Activated CD8-positive, alpha-beta memory T cell treated with anti-CD3 and anti-CD28 coated beads, Interleukin-2, amount 50 U/mL, for 4 hours (primary cell): ENCODE measurements at places on chromosomes 3 and 15.

DNA sequence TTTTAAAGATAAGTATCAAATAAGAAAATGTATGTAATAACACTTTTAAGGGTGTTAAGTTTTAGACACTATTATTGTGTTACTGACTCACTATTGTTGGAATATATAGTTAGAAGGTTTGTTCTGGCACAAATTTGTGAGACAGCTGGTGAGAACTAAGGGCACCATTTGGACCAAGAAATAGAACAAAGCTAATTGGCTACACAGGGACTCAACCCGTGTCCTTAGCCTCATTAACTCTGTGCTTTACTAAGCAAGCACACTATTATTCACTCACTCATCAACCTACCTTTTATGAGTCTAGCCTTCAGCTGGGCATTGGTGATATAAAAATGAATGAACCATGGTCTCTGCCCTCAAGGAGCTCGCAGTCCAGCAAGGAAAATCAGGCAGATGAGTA is 4.1 kb upstream of the UNC13C start:
- no peak for DNase-seq

GRCh38 chr15:69887009-69887408 is 210.7 kb downstream of the TLE3 start:
- no peak for DNase-seq

DNA sequence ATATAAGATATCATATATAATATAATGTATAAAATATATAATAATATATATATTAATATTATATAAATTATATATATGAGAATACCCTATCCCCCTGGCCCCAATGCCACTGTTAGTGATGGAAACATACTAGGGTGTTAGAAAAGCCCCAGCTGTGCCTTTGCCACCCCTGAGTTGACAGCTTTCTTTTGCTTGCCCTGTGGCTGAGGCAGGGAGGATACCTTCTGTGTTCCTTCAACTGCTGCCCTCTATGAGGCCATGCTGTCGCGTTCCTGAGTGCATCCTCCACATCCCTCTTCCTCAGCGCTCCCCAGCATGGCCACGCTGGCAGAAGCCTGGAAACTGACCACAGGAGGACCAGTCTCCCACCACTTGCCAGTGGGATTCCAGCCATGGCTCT is 26.3 kb downstream of the FAN1 start:
- DNase-seq, result no peak

DNA sequence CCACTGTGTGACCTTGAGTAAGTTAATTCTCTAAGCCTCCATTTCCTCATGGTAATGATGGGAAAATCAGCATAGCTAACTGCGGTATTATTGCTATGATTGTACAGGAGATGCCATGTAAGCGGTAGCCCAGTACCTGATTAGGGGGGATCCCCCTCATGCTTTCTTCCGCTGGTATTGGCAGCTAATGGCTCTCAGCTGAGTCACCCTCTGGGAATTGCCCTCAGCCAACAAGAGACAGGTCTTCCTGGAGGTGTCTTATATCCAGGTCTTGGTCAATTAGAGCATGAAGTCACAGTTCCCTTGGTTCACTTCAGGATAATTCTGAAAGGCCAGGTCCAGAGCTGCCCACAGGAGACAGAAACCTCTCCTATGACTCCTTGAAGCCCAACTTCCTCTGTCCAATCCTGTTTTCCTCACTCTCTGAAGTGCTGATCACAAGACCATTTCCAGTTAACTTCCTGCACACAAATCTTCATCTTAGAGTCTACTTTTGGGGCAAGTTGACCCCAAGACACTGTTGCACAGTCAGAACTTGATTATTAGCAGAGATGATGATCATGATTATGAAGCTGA is 724.7 kb upstream of the ZNF385D start:
- no peak for DNase-seq

- DNase-seq, result no peak
Measured at GRCh38 chr3:50271314-50271936, 2.5 kb downstream of the SEMA3B start.

- DNase-seq, result no peak
Measured at GRCh38 chr3:39707314-39707909, 102.0 kb upstream of the MYRIP start.

GRCh38 chr3:45792036-45792435 is 4.3 kb downstream of the SLC6A20 start:
- no peak for DNase-seq

DNA sequence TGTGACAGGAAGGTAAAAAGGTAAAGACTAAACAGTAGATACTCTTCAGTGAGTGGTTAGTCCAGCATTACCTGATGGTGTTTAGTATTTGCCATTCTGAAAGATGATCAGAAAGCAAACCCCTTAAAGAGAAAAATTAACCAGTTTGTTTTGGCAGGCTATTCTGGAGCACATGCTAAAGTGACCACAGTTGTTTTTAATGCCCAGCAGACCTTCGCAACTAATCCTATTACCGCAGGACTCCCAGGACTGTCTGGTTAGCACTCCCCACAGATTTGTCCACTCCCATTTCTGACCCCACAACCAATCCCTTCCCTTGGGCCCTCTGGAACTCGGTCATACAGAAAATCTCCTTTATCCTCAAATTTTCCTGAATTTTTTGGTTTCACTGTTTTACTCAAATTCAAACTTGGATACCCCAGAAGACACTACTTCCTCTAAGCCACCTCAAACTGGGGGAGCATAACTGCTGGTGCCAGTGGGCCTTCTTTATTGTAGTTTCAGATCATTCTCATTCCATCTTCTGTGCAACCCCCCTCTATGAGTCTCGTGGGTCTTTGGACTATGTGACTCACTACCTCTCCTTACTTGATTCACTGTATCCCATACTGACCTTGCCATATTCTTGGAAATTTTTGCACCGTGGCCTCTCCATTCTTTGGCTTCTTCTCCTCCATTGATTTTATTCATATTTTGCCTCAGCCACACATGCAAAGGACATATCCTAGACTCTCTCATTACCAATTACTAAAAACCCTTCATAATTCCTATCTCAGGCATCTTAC is 104.4 kb downstream of the RBMS3 start:
- no peak for DNase-seq

GRCh38 chr3:64759811-64760210 is 72.0 kb upstream of the ADAMTS9 start:
- DNase-seq, result no peak

DNA sequence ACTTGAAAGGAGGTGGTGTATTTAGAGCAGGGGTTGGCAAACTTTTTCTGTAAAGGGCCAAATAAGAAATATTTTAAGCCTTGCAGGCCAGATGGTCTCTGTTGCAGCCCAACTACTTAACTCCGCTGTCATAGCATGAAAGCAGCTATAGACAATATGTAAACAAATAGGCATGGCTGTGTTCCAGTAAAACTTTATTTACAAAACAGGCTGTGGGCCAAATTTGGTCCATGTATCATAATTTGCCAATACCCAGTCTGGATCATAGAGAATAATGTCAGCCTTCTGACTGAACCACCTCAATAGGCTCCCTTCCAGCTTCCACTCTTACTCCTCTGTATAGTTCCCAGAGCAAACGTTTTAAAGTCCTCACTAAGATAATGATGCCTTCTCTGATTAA is 638.8 kb upstream of the CFAP20DC start:
- no peak for DNase-seq
